Chondrocyte (in vitro differentiated cells): ENCODE measurements at places on chromosomes 6 and 20.

DNA sequence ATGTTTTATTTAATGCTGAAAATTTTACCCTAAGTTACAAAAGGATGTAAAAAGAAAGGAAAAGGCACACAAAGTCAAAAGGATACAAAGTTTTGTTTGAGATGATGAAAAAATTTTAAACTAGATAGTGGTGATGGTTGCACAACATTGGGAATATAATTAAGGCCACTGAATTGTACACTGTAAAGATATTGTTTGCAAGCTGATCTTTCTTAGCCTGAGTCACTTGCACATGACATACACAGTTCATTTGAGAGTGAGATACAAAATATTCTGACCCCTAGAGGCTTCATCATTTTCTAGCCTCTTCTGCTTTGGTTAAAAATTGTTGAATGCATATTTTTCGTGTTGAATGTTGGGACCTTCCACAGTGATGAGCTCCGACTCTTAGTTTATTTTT lies 462.6 kb downstream of the HDGFL1 start:
- no peak for DNase-seq

GRCh38 chr6:52966101-52966500 lies 29.0 kb downstream of the GSTA4 start:
- no peak for DNase-seq

- DNase-seq, result no peak
These were observed 356.3 kb downstream of the ZFAND3 start for GRCh38 chr6:38175786-38176185.

DNA sequence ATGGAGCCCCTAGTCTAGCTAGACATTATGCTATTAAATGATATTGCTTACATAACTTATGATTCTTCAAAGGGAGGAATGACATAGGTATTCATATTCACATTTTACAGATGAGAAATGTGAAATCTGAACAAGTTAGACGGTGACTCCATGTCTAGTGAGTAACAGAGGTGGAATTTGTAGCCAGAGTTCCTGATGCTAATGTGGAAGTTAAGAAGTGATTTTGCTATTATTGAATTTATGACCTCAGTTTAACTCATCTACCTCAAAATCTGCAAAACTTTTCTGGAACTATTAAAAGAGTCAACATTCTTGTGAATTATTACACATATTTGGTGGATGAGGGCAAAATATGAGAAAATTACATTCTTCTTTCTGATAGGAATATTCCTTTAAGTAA lies 347.6 kb upstream of the MMS22L start:
- DNase-seq, result no peak

- peak; percentile 96 for DNase-seq
These were observed 20.9 kb downstream of the DEF6 start for GRCh38 chr6:35318196-35319171.
